Stimulated activated CD8-positive, alpha-beta memory T cell treated with anti-CD3 and anti-CD28 coated beads, Interleukin-15, amount 100 ng/mL, for 24 hours (primary cell): ENCODE measurements at places on chromosomes 2 and 18.

- no peak for DNase-seq
Observed at GRCh38 chr2:7119132-7119835, 202.1 kb downstream of the RNF144A start.

DNA sequence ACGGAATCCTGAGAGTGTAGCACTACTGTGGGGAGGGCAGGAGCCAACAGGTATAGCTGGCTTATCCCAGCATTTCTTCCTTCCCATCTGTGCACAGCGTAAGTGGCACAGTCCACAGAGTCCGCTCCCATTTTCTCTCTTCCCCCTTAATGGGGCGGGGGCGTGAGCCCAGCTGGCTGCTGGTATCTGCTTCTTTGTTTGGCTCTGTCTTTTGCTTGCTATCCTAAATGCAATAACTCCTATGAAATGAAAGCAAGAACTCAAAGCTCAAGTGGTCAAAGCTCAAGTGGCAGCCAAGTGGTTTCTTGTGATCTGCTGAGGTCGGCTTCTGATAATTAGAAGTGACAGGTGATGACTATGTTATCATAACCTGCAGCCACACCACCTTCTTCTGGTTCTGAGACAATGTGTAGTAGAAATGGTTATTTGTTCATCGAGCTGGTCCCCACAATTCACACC lies 192.7 kb downstream of the PLCL1 start:
- DNase-seq = no peak

DNA sequence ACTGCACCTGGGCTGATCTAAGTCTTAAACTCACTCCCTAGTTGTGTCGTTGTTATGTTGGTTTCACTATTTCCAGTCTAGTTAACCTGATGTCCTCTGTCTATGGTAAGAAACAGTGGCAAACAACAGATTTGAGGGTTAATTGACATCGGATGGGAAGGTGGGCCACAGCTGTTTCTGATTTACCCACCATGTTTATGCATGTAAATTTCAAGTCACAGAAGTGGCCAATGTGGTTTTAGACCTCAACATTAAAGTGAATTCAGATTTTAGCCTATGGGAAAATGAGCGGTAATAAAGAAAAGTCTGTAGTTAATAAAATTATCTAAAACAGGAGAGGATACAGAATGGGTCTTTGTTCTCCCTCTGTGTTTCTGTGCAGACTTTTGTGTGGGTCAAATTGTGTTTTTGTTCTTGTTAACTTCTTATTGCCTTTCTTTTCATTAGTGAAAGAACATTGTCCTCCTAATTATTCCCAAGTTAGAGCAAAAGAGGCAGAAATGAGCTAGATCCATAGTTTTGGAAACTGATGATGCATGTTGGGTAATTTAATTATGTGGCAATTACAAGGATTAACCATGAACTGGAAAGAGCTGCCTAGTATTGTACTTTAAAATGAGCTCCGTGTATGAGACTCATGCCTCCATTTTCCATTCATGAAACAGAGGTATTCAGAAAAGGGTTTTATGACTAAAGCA lies 83.2 kb downstream of the LAMA3 start:
- DNase-seq = no peak

- no peak for DNase-seq
Observed at GRCh38 chr18:70337139-70337972, 48.5 kb downstream of the SOCS6 start.

DNA sequence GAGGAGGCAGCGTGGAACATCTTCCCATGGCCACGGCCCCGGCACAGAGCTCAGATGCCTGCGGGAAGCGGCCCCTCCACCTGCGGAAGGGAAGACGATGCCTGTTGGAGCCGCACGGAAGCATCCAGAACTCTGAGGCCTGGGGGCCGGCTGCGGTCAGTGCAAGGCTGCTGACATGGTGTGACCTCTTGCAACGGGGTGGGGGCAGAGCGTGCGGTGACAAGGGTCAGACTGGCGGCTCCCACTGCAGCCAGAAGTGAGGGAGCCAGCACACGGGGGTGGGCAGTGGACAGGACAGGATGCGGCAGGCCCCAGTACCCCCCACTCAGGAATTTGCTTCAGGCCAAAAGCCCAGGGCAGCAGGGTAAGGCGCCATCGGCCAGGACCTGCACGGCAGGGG lies 48.8 kb downstream of the SLC66A2 start:
- no peak for DNase-seq

- DNase-seq = no peak
Observed at GRCh38 chr2:239531456-239532241, 130.8 kb upstream of the HDAC4 start.

- no peak for DNase-seq
Observed at GRCh38 chr18:11320986-11321385, 171.6 kb upstream of the PIEZO2 start.

- DNase-seq = no peak
Observed at GRCh38 chr2:186129767-186130581, 356.1 kb upstream of the ZC3H15 start.

DNA sequence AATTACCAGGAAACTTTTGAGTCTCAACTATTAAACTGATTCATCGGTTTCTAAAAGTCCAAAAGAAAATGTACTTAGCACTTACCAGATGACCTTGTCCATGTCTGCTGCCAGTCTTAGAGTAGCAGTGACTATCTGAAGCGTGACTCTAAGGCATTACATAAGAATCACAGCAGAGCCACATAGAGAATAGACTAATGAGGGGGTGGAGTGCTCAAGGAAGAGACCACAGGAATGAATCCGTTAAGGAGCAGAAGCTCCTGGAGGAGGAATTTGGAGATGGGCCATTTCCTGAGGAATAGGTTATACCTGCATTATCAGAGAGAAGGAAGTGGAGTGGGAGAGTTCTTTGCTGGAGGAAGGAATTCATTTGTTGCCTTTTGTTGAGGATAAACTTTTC lies 116.0 kb downstream of the MAP3K20 start:
- no peak for DNase-seq

DNA sequence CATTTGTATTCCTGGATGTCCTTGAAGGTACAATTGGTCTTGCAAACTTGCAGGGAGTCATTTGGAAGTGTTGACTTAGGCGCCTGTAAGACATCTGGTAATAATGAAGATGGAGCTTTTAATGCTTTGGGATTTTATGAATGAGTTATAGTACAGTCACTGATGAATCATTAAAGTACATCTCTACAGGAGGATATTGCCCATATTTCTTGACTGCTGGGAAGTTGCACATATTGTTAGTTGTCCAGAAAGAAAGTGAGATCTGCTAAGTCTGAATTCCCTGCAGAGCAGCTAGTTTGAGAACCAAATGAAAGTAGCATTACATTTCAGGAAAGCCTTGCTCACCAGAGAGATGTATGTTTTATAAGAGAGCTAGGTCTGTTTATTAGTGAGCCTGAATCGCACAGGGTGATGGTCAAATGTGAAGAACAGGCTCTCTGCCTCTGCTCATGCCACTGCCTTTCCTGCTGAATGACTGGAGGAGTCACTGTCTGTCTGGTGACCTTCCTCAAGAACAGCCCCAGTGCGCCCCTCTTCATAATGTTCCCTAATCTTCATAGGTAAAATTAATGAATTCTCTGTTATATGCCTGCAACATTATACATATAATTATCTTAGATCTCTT lies 138.9 kb upstream of the KLHL14 start:
- no peak for DNase-seq

- DNase-seq = no peak
Observed at GRCh38 chr2:60438653-60439052, 114.8 kb downstream of the BCL11A start.

DNA sequence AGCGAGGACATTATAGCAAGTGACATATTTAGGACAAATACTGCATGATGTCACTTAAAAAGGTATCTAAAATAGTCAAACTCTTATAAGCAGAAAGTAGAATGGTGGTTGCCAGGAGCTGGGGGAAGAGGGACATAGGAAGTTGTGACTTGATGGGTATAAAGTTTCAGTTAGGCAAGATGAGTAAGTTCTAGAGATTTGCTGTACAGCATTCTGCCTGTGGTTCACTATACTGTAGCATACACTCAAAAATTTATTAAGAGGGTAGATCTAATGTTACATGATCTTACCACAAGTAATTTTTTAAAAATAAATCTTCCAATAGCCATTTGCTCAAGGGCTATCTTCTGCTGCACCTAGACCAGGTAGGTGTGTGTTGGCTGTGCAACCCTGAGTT lies 78.1 kb upstream of the NPAS2 start:
- DNase-seq = no peak

GRCh38 chr2:134148843-134149472 lies 104.9 kb upstream of the MGAT5 start:
- DNase-seq = no peak

DNA sequence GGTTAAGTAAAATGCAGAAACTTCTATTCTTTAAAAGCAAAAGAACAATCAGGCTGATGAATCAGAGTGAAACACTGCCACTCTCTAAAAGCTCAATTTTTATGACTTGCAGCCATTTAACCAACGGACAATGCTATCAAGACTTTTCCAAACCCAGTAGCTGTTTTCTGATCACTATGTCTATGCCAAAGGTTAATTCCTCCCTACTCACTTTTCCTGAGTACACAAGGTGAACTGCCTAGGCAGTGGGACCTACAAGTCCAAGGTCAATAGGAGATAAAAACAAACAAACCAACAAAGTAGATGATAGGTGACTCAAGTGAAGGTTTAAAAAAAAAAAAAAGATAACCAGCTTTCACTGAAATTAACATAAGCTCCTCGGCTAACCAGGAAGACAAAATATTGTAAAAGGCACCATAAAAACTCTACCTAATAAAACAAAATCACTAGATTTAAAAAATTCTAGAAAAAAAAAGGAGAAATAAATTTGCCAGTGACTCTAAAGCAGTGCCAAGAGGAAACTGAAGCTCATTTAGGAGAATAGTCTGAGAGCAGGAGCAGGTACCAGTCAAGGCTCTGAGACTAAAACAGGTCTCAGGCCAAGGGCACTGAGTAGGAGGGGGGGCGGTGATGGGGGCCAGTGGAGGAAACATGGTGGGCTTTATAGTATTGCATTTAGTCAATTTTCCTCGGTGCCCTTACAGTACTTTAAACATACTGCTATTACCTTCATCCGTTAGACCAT lies 134.1 kb upstream of the DLGAP1 start:
- DNase-seq = no peak

DNA sequence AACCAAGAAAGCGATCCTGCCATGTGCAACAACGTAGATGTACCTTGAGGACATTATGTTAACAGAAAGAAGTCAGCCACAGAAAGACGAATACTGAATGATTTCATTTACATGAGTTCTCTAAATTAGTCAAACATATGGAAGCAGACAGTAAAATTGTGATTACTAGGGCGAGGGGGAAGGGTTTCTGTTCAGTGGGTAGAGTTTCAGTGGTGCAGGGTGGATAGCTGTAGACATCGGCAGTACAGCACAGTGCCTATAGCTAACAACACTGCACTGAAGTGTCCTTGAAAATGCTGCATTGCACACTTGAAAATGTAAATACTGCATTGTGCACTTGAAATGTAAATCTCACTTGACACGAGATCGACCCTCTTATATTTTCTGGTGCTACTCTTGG lies 275.3 kb downstream of the GALR1 start:
- no peak for DNase-seq

DNA sequence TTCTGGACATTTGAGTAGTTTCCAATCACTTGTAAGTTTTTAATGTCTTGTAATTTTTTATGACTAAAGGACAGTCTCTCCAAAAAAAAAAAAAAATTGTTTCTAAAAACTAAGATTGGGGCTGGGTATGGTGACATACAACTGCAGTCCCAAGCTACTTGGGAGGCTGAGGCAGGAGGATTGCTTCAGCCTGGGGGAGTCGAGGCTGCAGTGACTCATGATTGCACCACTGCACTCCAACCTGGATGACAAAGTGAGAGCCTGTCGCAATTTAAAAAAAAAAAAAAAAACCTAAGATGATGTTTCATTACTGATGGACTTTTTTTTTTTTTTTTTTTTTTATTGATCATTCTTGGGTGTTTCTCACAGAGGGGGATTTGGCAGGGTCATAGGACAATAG lies 34.4 kb upstream of the PKDCC start:
- DNase-seq = no peak

- no peak for DNase-seq
Observed at GRCh38 chr2:53610260-53610659, 157.3 kb upstream of the CHAC2 start.

DNA sequence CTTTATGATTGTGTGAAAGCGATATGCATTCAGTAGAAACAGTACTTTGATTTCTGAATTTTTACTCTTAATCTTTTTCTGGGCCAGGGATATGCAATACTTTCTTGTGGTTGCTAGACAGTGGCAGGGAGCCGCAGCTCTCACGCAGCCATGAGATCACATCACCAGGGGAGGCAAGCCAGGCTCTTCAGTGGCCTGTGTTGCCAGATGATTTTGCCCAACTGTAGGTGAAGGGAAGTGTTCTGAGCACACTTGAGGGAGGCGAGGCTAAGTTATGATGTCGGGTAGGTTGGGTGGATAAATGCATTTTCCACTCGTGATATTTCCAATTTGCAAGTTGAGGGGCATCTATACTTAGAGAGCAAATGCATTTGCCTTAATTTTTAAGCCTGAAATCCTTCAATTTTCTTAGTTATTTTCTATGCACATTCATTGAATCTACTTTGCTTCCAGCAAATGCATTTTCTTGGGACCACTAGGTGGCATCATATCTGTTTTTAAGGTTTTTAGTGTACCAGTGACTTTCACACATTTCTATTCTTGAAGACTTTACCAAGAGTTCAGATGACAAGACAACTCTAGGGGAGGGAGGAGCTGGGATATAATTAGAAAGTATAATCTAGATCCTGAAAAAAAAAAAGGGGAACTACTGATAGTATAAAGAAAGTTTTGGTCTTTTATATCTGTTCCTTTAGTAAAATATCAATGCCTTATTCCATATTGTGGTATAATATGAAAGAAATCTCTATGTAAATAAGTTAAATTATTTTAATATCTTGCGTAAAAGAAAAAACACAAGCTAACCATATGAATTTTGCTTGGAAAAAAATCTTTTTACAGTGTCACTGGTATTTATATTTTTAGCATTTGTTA lies 643.3 kb downstream of the SOCS6 start:
- no peak for DNase-seq

DNA sequence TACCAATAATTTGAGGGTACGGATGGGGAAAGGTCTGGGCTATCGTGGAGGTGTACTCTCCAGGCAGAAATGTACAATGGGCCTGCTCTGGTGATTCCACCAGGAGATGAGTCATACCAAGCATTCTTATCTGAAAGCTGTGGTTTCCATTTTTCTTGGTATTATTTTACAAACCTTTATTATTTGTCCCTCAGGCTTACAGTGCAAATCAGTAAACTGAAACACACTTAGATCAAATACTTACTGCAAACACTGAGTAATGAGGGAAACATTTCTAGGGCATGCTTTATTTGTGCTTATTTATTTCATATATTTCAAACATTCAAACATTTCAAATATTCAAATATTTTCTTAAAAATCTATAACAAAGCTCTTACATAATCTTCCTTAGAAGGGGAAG lies 319.8 kb downstream of the RND3 start:
- no peak for DNase-seq

GRCh38 chr2:102871707-102872106 lies 109.9 kb downstream of the TMEM182 start:
- no peak for DNase-seq

GRCh38 chr18:8626414-8627106 lies 17.3 kb downstream of the RAB12 start:
- no peak for DNase-seq

DNA sequence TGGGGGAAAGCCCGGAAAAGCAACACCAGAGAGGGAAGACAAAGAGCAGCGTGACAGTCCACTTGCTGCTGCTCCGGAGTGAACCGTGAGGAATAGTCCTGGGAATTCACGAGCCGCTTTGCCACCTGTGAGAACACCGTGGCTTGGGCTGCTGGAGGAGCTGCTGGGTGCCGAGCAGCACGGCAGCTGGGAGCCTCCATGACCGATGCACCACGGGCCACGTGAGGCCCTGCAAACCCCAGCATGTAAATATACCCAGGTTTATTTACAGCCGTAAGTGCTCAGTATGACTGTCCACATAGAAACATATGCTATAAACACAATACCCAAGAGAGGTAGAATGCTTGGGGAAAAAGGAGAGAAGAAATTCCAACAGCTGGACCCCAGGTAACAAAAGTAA lies 65.1 kb downstream of the SMIM21 start:
- DNase-seq = no peak
